Nasal cavity respiratory epithelium epithelial cell of viscerocranial mucosa (primary cell): ENCODE measurements at places on chromosomes 16 and 17. TPM values are rescaled to one million over a fixed set of nuclear protein-coding genes. Genes with fewer than 3 reads are reported as not detected.

CDRT15 gene
- not detected in 2 replicates for total RNA-seq

ROGDI gene
- total RNA-seq: 10.9 and 20.9 TPM in 2 replicates

SRL gene
- under 0.01 TPM in 2 replicates for total RNA-seq

GRB7 gene
- total RNA-seq: 11.3 and 12.0 TPM in 2 replicates

CD300LB gene
- total RNA-seq: not detected in 2 replicates

MYH3 gene
- total RNA-seq: 0.64 and 0.68 TPM in 2 replicates

SDR42E1 gene
- 28.5 and 37.9 TPM in 2 replicates for total RNA-seq

PMP22 gene
- under 0.01 and 0.14 TPM in 2 replicates for total RNA-seq
